ENCODE measurements at places on chromosomes 4 and X.

DNA sequence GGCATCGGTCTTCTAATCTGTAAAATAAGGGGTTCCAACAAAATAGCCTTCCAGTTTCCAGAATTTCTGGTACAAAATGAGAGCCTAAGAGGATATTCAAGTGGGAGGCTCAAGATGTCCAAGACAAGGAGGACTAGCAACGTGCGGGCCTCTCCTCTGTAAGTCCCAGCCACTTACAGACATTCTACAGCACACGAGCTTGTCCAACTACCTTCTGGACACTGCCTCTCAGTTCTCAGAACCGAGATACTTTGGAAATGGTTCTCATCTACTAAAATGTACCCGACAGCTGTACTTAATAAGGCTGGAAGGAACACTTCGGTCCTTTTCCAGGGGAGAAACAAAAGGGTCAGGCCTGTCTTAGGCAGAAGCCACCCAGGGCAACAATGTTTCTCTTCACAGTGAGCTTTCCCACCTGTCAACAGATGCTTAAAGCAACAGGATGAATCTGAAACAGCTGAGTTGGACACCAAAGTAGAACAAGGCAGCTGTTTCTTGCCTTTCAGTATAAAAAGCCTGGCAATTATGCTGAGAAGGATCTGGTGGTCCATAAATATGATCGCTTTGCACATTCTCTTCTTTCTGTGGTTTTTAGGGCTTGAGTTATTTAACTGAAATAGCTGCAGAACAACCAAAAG lies 127.0 kb downstream of the HS6ST2 start:
- DNase-seq, result no peak

GRCh38 chr4:175435381-175435783 lies 376.7 kb downstream of the GPM6A start:
- DNase-seq, result no peak

GRCh38 chrX:267771-268261 lies 13.4 kb upstream of the PLCXD1 start:
- peak; percentile 76 for DNase-seq

- no peak for DNase-seq
Observed at GRCh38 chr4:127533028-127533700, 99.6 kb upstream of the INTU start.

DNA sequence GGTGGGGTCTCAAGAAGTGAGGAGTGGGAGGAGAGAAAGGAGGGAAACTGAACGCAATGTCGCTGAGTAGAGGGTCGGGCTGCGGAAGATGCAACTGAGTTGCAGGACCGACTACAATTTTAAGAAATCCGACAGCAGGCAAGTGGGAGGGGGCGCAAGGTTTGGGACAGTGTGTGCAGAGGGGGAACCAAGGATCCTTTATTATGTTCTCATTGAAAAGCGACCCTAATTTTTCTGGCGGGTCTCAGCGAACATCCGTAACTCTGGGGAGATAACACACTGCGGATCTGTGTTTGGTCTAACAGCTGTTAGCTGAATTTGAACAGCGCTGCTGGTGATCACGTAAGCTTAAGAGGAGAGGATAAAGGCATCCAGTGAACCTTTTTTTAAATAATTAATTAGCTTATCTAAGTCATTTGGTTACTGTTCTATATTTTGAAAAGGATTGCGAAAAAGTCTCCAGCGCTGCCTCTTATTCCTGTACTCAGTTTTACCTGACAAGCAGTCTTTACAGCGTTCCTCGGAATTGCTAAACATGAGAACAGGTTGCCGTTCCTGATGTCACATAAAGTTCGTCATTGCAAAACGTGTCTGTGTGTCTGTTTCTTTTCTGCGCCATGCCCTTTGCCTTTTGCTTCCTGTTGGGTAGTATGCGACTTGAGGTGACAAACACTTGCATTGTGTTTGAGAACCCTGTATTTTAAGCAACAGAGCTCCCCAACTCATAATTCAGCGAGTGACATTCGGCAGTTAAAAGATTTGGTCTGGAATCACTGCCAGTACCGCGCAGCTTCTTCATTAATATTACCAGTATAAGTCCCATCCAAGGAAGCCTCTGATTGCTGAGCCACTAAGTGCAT lies 1.3 kb downstream of the HTR2C start:
- DNase-seq, result no peak

DNA sequence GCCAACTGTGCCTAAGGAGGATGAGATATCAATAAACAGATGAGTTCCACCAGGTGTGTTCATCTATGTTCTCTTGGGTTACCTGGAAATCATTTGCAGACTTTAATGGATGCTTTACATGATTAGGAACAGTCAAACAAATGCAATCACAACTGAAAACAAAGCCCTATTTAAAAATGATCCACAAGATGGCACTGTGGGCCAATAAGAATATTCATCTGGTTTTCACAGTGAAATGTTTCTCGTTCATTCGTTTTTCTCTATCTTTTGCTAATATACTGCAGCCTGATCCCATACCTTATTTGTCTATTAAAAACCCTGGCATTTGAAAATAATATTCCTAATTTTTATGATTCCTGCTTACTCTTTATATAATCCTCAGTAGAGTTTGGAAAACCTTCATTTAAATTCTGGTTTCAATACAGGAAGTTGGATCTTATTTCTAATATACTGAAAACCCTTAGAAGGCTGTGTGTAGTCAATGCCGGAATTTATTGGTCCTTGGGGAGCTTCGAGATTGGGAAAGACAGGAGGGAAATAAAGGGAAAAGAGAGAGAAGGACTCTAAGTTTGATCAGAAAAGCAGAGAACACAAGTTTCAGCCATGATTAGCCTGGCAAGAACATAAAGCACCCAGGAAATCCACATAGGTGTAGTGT lies 63.8 kb upstream of the TAPT1 start:
- peak; percentile 51 for DNase-seq

GRCh38 chr4:24924309-24924781 lies 11.5 kb upstream of the CCDC149 start:
- no peak for DNase-seq

DNA sequence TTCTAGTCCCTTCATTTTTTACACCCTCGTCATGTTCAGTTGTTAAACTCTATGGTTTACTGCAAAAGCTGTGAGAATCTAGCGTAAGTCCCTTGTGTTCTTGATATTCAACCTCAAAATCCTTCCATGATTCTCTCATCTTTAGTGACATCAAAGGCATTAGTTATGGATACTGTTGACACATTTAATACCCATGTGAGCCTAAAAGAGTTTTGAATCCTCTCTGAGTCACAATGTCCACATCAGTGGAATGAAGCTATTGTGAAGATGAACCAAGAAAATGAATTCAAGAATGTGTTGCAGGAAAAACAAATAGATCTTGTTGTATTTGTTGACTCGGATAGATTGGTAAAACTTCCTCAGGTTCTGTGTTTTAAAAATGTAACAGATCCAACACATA lies 394.7 kb upstream of the ATOH1 start:
- DNase-seq, result no peak
